ENCODE measurements at places on chromosomes 5 and 9.

- DNase-seq: no peak
These were observed 532.4 kb downstream of the CDH10 start for GRCh38 chr5:24112420-24112819.

GRCh38 chr5:114686356-114686755 is 324.5 kb downstream of the KCNN2 start:
- DNase-seq: no peak

DNA sequence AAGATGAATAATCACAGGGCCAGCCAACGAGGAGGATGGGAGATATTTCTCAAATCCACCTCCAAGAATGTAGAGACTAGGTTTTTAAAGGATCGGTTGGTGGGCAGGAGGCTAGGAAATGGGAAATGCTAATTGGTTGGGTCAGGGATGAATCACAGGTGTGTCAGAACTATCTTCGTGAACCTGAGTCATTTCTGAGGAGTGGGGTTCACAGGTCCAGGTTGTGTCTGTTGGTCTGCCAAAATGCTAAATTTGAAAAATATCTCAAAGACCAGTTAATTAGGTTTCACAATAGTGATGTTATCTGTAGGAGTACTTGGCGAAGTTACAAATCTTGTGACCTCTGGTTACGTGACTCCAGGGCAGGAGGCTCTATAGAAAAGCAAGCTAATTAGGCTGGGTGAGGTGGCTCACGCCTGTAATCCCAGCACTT is 2.6 kb upstream of the PLAA start:
- no peak for DNase-seq

DNA sequence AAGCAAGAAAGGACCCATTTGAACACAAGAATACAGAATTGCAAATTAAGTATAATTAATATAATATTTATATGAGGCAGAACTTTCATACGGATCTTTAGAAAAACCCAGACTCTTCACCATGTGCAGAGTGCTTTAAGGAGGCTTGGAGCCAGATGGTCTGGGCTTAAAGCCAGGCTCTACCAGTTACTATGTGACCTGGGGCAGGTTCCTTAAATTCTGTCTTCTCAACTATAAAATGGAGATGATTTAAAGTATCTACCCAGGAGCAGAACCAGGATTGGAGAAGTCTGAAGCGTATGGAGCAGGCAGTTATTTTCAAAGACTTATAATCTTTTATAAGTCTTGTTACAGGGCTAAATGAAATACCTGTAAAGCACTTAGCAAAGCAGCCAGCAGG is 202.1 kb downstream of the TSSK1B start:
- DNase-seq: no peak

GRCh38 chr5:68285851-68286611 is 70.5 kb downstream of the PIK3R1 start:
- no peak for DNase-seq

DNA sequence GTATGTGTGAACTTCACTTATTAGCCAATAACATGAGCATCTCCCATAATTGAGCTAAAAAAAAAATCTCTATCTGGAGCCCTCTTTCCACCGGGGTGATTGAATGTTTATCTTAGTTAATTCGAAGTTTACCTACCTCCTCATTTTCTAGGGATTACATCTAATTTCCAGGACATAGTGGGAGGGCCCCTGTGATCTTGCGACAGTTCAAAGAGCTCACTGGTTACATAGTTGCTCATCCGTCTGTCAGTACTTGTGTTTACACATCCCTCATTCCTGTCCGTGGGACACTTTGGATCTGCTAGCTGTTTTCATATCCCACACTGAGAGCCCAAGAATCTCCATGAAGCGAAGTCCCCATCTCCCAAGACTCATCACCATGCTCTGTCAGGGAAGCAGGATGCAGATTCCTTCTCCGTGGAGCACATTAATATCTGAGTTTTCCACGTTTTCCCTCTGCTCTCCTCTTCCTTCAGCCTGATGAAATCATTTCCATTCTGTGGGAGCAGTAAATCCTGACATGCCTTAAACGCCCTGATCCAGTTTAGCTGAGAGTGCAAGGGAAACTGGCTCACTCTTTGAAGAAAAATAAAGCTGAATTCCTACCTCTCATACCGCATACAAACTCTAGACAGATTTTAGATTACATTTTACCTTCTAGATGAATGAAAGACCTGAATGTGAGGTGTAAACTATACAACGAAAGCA is 10.2 kb upstream of the SFXN1 start:
- no peak for DNase-seq

DNA sequence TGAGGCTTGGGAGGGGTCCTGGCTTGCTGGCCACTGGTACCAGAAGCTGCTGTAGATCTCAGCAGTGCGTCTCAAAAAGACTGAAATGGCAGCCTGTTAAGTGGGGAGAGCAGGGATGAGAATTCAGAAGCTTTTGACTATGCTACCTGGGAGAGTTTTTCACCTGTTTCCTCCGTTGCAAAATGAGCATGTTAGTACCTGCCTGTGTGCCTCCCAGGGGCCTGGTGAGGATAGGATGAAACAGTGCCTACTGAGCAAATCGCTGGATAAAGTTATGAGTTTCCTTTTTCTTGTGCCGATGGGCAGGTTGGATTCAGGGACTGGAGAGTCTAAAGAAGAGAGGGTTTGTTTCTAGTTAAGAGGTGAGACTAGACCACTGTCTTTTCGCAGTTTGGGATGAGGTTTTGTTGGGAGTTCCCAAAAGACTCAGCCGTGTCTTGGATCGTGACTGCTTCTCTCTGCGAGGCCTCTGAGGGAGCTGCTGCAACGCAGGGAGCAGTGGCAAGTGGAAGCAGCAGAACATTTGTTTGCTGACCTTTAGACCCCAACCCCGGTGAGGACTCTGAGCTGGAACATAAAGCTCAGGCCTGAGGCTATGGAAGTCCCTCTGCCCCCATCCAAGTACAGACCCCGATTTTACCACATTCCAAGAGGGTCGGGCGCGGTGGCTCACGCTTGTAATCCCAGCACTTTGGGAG is 1.4 kb downstream of the RALGPS1 start:
- DNase-seq: no peak

- no peak for DNase-seq
These were observed 1398.3 kb upstream of the CDH6 start for GRCh38 chr5:29795096-29795652.

DNA sequence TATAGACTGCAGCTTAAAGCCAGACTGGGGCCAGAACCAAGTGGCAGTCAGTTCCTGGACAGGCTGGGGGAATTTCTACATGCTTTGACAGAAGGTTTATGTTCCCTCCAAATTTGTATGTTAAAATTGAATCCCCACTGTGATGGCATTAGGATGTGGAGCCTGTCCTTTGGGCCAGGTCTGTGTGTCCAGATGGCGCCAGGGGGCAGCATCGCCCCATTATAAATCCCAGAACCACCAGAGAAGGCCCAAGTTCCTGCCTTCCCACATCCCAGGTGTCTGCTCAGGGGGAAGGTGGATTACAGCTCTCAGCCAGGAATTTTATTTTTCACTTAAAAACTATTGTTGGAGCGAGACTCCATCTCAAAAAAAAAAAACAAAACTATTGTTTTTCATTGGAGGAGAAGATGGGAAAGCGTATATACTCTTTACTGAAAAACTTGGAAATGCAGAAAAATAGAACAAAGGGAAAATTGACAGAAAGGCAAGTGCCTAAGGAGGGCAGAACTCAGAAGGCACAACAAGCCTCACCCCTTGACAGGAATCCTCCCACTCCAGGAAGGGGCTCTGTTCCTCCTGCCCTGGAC is 5.0 kb downstream of the IL3 start:
- no peak for DNase-seq

DNA sequence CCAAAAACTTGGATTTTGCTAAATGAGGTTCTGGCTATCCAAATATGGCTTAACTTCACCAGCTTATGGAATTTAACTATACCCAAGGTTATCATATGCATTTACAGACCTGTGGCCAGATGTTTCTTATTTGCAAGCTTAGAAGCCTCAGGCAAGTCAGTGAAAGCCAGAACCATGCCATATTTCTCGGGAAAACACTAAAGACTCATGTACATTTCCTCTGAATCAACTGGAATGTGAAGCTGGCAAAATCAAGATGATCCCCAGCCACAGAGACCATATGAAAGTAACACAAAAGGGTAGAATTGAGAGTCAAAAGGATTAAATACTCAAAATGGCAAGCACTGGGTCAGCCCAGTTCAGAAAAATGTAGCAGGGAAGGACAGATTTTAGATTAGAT is 76.4 kb upstream of the SLC1A1 start:
- no peak for DNase-seq

DNA sequence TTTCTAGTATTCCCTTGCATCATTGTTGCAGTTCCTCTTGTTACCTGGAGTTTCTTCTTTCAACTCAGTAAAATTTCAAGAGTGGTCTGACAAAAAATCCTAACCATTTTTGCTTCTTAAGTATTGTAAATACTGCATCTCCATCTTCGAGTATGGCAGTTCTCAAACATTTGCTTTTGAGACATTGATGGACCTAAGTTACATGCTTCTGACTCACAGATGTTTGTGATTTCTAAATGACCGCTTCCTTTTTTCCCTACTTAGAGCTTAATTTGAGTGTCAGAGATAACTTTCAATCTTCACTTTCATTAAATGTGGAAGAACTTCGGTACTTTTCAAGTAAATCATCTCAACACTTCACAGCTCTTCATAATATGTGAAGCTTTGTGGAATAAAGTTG is 4.2 kb downstream of the UHRF2 start:
- DNase-seq: no peak

- DNase-seq: no peak
These were observed 73.6 kb downstream of the TLR4 start for GRCh38 chr9:117777823-117778222.

GRCh38 chr5:53730943-53731342 is 170.5 kb downstream of the NDUFS4 start:
- DNase-seq: no peak

DNA sequence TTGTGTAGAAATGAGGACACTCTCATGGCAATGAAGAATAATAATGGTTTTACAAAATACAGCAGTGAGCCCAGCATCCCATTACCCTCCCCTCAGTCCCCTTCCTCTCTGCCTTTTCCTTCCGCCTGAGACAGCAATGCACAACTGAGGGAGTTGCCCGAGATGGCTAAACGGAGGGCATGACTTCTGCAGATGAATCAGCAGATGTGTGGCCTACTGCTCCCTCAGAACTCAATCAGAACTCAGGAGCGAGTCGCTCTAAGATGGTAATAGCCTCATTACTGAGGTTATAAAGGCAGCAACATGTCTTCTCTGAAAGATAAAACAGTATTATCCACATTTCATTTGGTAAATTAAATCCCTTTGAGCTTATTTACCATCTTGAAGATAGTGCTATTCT is 326.6 kb downstream of the ENC1 start:
- no peak for DNase-seq

DNA sequence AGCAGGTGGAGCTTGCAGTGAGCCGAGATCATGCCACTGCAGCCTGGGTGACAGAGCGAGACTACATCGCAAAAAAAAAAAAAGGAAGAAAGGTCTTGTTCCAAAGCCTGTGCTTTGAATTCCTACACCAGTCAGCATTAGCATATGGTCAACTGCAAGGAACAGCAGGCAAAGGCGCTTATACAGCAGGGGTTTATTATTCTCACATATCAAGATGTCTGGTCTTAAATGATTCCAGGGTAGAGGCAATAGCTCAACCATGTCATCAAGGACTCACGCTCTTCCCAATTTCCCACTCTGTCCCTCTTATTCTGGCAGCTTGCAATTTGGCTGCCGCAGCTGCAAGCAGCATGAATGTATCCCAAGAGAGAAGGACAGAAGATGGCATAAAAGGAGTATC is 28.6 kb upstream of the HRH2 start:
- DNase-seq: no peak

DNA sequence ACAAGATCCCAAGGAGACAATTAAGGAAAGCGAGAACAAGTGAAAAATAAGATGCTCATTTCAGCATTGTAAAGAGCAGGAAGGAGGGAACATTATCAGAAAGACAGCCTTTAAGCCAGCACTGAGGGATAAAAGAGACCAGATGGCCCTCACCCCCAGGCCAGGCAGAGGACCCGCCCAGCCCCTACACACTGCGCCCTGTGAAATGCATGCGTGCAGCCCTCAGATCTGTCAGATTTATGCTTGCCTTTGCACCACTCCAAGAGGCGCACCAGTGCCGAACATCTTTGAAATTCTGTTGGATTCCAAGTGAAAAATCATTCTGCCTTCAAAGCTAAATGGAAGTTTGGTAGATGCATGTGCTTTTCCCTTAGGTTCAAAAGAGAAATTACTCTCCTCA is 378.0 kb downstream of the MLLT3 start:
- DNase-seq: no peak

- DNase-seq: no peak
These were observed 175.9 kb downstream of the NSG2 start for GRCh38 chr5:174221436-174221835.

DNA sequence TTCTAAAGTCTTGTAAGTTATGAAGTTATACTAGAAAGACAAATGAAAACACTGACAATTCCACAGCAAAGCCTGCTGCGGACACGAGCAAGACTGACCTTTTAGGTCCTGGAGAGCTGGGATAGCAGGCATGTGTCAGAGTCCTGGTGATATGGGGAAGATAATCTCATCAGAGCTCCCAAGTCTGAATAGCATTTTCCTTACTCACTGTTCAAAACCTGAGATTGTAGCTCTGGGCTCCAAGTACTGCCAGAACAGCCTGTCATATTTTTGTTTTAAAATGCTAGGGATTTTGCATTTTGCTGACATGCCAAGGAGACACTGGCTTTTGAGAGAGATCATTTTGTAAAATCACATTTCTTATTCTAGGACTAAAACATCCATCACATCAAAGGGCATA is 90.1 kb downstream of the DRD1 start:
- DNase-seq: no peak

- no peak for DNase-seq
These were observed 138.6 kb downstream of the ARL15 start for GRCh38 chr5:54171645-54172384.

- no peak for DNase-seq
These were observed 333.7 kb downstream of the ELAVL2 start for GRCh38 chr9:23492126-23493002.

GRCh38 chr9:110828264-110828663 is 159.7 kb downstream of the MUSK start:
- DNase-seq: no peak

GRCh38 chr5:79285833-79286232 is 49.9 kb downstream of the JMY start:
- no peak for DNase-seq

All from activated CD8-positive, alpha-beta memory T cell treated with anti-CD3 and anti-CD28 coated beads for 4 hours (primary cell).